ENCODE measurements at places on chromosomes 13 and 19.

DNA sequence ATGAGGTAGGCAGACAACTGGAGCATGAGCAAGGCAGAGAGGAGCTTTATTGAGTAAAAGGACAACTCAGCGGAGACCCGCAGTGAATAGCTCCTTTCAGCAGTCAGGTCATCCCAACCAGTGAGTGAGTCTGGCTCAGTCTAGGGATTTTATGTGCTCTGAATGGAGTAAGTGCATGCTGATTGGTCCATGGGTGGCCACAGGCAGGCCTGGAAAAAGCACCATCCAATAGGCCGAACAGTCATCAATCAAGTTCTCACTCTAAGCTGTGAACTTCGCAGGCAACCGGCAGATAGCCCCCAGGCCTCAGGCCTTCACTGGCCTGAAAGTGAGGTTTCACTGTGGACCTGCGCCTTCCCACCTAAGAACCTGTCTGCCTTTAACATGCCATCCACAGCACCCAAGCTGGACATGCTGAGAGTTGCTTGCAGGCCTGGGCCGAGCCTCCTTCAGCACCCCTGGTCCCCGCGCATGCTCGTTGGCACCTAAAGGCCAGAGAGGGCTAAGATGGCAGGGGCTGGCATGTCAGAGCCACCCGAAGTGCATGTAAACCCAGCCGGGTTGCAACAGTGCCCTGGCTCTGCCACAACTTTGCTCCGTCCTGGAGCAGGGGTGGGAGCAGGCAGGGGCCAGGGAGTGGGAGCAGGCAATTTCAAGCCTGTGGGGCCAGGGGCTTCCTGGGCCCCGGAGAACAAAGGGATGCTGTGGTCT lies 698.7 kb downstream of the SLITRK1 start:
- DNase-seq, result no peak

DNA sequence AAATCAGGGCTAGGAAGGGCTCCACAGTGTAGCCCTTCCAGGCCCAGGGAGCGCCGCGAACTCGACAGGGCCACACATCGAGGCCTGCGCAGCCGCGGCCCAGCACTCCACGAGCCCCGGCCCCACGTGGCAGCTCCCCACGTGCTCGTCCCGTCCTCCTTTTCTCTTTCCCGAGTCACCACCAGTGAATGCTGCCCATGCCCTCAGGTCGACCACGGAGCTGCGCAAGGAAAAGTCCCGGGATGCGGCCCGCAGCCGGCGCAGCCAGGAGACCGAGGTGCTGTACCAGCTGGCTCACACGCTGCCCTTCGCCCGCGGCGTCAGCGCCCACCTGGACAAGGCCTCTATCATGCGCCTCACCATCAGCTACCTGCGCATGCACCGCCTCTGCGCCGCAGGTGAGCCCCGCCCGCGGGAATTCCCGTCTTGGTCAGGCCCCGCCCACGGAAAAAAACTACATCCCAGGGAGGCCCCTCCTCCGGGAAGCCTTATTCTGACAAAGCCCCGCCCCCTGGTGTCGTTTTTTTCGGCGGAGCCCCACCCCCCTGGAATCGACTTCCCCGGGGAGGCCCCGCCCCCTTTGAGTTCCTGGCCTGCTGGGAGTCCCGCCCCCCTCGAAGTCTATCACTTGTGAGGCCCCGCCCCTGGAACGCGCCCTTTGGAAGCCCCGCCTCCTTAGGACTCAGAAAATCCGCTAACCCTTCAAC lies 7.0 kb downstream of the HIF3A start:
- DNase-seq, result peak; percentile 12

DNA sequence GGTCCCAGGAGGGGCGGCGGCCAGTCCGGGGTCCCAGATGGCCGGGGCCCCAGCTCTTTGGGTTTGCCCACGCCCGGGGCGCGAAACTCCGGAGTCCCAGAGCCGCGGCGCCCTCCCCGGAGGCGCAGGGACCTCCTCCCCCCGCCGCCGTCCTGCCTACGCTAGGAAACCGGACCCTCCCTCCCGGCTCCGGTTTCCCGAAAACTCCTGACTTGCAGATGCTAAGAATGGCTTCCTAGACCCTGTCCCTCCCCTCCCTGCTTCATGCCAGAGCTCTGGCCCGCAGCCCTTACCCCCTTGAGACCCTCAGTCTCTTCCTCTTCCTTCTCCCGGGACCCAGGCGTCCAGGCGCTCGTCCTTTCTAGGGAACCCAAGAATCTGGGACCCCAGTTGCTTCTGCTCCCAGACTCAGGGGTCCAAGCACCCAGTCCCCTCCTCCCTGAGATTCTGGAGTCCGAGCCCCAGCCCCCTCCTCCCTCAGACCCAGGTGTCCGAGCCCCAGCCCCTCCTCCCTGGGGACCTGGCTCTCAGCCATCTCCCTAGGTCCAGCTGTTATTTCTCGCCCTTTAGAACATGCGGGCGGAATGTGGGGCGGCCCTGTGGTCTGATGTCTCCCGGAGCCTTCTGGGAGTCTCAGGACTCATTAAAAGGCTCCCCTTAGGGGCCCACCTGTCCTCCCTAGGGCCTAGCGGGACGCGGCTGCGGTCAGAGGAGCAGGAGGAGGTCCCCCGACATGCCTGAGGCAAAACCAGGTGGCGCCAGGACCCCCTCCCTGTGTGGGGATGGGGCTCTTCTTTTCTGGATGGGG lies at the start of gene MYBPC2:
Gene MYBPC2 (plus strand): TSS at position 672 of the 808 bp plus-strand sequence. CDS start 62 bp downstream, at position 734.
- DNase-seq, result no peak

- peak; percentile 9 for DNase-seq
These were observed 2.3 kb upstream of the EML2 start for GRCh38 chr19:45641274-45642105.

DNA sequence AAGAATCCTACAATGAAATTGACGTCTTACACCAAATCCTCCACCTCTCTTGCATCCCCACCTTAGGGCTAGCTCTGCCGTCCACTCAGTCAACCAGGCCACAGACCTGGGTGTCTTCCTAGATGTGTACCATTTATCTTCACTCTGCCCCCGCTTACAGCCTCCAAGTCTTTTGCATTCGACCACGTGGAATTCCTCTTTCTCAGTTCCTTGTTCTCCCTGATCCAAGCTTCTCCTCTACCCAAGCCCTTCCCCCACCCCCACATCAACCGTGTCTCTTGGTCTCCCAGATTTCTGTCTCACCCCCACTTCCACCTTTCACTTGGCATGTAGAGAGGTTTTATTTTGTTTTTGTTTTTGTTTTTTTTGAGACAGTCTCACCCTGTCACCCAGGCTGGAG lies 1.2 kb upstream of the DMWD start:
- no peak for DNase-seq

GRCh38 chr13:30159446-30159839 lies 147.9 kb downstream of the KATNAL1 start:
- DNase-seq, result no peak

DNA sequence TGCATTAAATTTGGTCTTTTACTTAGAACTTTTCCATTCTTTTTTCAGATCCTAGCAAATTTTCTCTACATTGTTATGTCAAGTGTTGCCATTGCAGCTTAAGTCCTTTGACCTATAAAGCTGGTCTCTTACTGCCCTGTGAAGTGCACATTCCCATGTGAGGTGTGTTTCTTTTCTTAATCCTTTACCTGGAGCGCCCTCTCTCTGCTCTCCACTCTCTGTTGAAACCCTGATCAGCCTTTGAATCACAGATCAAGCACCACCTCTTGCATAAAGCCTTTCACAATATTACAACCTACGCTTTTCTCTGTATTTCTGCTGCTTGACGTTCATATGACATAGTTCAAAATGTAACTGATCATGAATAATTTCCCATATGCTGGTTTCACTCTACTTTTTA lies 84.8 kb downstream of the PCDH17 start:
- DNase-seq, result no peak

GRCh38 chr13:45765464-45765863 lies 63.3 kb downstream of the CBY2 start:
- DNase-seq, result no peak

GRCh38 chr19:49983645-49984229 lies 22.8 kb upstream of the SIGLEC11 start:
- peak; percentile 22 for DNase-seq

DNA sequence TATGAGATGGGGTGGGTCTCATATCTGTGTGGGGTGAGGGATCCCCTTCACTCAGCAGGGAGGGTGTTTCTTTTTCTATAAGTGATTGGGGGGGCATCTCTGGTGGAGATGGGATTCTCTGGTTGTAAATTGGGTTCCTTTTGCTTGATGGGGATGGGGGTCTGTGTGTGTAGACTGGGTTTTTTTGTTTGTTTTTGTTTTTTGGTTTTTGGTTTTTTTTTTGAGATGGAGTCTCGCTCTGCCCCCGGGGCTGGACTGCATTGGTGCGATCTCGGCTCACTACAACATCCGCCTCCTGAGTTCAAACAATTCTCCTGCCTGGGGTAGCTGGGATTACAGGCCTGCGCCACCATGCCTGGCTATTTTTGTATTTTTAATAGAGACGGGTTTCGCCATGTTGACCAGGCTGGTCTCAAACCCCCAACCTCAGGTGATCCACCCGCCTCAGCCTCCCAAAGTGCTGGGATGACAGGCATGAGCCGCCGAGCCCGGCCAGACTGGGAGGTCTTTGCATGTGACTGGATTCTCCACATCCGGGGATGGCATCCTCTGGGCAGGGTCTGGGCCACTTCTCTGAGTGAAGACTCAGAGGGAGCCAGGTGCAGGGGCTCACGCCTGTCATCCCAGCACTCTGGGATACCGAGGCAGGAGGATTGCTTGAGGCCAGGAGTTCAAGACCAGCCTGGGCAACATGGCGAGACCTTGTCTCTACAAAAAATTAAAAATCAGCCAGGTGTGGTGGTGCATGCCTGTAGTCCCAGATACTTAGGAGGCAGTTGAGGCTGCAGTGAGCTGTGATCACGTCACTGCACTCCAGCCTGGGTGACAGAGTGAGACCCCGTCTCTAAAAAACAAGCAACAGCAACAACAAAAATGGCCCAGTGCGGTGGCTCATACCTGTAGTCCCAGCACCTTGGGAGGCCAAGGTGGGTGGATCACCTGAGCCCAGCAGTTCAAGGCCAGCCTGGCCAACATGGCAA lies 799 bp downstream of the MYBPC2 start:
- no peak for DNase-seq
